ENCODE measurements at places on chromosomes 5 and 9.

DNA sequence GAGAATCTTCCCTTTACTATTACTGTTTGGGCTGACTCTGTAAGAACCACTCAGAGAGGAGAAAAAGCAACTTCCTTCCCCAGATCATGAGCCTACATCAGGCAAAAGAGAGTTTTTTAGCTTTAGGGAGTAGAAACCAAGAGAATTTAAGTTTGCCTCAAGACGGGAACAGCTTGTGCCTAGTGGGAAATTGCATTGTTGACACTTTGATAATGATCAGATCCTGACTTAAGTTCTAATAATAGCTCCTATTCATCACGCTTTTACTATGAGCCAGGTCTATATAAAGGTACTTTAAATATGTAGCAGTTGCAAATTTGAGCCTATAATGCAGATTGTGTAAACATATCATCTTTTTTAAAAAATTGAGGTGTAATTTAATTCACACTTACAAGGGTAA is 298.2 kb downstream of the MAN2A1 start:
- no peak for DNase-seq

- DNase-seq, result peak; percentile 32
These were observed 37.4 kb downstream of the PIK3R1 start for GRCh38 chr5:68252673-68253623.

GRCh38 chr5:68287976-68288706 is 72.6 kb downstream of the PIK3R1 start:
- peak; percentile 54 for DNase-seq

GRCh38 chr9:107896544-107896943 is 407.0 kb upstream of the KLF4 start:
- no peak for DNase-seq

DNA sequence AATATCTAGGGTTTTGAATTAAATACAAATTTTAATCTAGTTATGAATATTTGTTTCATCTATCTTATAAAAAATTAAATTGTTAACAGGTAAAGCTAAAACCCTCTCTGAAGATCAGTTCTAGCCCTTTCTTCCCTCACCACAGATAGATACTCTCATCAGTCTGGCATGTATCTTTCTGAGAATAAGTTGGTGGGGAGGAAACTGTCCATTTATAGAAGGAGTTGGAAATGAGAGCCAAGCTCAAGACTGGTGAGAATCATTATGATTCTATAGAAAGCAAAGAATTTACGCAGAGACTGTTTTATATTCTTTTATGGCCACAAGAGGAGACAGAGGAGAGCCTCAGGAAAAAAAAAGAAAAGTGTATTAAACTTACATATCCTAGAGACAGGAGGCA is 59.0 kb downstream of the STARD4 start:
- DNase-seq, result no peak

GRCh38 chr9:96874947-96875460 is 20.7 kb upstream of the ZNF782 start:
- no peak for DNase-seq

GRCh38 chr5:158606233-158606632 is 493.5 kb downstream of the EBF1 start:
- no peak for DNase-seq

GRCh38 chr9:70987986-70988385 is 133.4 kb downstream of the TRPM3 start:
- DNase-seq, result no peak

- no peak for DNase-seq
These were observed 117.5 kb downstream of the TTC39B start for GRCh38 chr9:15189481-15189880.

DNA sequence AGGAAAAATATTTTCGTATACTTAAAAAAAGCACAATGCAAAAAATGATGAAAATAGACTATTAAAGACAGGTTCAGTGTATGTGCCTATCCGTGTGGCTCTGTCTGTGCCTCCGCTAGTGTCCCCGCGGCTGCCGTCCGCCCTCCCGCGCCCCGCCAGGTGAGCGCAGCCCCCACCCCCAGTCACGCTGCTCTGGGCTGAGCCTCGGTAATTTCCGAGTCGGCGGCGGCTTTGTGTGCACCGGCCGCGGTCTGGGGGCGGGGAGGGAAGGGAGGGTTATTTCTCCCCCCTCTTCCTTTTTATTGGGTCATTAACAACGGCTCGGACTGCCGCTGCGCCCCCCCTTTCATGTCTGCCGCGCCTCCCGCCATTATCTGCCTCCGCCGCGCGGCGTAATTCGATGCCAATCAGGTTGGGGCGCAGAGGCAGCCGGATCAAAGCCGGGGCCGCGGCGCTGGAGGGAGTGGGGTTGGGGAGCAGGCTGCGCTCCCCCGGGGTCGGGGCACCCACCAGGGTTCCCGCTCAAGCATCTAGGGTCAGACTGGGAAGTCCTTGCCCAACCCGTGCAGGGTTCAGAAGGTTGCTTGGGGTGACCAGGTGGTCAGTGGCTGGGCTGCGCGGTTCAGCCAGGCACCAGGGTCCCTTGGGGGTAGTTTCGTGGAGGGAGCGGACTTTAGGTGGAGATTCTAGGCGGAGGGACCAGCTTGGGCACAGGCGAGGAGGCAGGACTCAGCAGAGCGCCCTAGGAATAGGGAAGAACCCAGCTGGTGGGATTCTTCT is 39.5 kb upstream of the PSD2 start:
- DNase-seq, result no peak

DNA sequence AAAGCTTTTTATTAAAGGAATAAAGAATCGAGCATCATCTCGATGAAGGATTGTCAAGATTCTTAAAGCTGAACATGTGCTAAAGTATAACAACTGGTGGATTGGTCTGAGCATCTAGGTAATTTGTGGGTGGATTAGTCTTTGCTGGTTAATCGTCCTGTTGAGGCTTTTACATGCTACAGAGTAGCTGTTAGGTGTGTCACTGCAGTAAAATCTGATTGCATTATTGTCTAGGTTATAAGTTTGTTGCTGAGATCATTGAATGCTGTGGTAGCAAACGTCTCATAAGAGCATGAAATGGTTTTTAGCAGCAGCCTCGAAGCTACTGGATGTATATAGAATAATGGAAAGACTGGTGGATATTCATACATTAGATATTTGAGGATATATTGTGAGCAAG is 7.2 kb downstream of the FBXO38 start:
- DNase-seq, result no peak

- no peak for DNase-seq
These were observed 492.2 kb downstream of the ENC1 start for GRCh38 chr5:74148321-74148720.

DNA sequence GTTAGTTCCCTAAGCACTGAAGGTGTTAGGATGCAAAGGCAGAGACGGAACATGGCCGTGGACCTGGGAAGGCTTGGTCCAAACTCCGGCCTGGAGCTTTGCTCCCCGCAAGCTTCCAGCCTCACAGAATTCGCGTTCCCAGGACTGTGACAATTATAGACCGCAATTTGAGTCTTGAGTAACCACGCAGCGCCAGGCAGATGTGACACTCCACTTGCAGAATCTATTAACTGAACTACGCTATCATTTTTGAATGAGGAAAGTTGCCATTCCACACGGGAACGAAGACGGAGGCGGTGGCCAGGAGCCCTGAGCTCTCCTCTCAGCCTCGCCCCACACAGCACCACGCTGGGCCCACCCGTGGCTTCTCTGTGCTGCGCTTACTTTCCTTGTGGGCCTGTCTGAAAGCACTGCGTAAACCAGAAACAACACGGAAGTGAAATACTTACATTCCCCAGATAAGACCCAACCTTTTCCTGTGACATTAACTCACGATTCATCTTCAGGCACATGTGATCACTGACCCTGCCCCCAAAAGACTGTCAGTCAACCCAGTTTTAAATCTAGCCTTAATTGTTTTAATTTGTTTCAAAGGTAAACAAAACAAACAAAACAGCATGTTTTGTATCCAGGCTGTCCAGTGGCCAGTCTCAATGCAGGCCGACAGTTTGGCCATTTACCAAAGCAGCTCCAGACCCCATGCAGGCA is 16.1 kb upstream of the COL5A1 start:
- DNase-seq, result no peak
